Stimulated activated CD8-positive, alpha-beta memory T cell treated with anti-CD3 and anti-CD28 coated beads, Interleukin-4, amount 100 ng/mL, for 1 hour (primary cell): ENCODE measurements at places on chromosomes 11 and 22.

DNA sequence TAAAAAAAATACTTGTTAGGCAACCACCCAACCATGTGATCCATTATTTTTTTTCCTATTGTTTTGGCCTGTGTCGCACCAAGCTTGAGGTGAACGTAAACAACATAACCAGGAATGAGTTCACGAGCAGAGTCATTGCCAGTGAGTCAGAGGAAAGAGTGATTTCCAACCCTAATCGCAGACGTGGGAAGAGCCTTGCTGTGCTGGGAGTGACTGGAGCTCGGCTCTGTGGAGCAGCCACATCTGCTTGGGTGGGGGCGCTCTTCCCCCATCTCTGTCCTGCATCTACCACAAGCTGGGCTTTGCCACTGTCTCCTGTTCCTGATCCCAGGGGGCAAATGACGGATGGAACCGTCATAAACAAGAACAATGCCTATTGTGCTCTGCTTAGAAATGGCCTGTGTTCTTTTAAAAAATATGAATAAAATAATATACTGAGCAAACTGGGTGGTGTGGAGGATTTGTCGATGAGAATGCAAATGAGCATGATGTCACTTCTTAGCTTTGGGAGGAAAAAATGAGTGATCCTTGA is 210.0 kb downstream of the KIRREL3 start:
- no peak for DNase-seq

GRCh38 chr22:28594076-28594796 is 85.4 kb downstream of the TTC28 start:
- DNase-seq, result no peak

DNA sequence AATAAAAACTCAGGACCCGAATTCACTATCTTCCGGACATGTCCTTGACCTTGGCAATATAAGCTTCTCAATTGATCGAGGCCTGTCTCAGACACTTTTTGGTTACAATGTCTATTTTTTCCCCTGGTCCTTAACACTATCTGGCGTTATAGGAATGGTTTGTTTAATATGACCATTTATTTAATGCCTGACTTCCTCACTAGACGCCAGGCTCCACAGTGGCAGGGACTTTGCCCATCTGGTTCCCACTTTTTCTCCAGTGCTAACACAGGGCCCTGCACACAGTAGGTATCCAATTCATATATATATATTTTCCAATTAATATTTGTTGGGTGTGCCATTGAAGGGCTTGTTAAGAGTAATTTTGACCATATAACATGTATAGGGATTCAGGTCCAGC is 7.9 kb upstream of the CBX6 start:
- DNase-seq, result no peak

DNA sequence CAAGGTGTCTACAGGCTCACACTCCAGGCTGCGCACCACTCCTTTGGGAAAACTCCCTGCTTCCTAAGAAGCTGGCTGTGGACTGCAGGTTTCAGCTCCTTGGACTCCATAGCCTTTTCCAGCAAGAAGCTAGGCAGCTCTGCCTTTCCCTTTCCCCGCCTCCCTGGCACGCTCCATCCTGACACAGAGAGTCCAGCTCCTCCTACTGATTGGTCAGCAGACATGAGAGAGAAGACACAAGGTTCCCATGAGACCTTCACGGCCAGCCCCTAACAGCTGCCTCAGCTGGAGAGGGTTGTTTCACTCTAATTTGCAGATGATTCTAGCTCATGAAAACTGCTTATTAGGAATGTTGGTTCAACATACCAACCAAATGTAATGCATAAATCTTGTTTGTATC is 27.6 kb downstream of the TENM4 start:
- DNase-seq, result no peak

- DNase-seq, result no peak
Observed at GRCh38 chr11:117489999-117490679, 162.5 kb downstream of the CEP164 start.

DNA sequence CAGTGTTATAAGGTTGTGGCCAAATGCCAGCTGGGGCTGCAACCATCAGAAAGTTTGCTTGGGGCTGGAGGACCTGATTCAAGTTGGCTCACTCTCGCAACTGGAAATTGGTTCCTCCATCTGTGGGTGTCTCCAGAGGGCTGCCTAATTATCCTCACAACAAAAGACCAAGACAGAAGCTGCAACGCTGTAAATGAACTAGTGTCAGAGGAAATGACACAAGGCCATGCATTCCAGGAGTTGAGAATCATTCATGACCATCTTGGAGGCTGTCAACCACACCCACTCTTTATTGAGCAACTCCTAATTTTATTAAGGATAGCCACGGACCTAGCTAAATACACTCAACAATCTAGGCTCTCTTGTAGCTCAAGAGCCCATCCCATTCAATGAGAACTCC is 1060.8 kb downstream of the OPCML start:
- no peak for DNase-seq

- no peak for DNase-seq
Observed at GRCh38 chr22:29426476-29426875, 11.9 kb upstream of the RFPL1 start.

- no peak for DNase-seq
Observed at GRCh38 chr22:46879083-46879482, 116.6 kb downstream of the TBC1D22A start.

DNA sequence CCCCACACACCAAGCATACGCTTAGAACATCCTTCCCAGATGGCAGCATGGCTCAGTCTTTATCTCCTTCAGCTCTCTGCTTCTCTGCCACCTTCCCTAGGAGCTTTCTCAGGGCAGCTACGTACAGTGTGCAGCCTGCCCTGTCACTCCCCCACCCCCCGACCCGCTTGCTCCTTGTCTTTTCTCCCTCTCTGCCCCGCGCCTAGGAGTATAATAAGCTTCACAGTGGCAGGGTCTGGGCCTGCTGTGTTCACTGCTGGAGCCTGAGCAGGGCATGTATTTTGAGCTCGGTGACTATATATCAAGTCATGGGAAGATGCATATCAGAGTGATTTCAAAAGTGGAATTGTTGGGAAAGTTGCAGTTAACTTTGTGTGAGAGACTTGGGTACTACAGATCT is 55.8 kb upstream of the ADSL start:
- DNase-seq, result no peak

DNA sequence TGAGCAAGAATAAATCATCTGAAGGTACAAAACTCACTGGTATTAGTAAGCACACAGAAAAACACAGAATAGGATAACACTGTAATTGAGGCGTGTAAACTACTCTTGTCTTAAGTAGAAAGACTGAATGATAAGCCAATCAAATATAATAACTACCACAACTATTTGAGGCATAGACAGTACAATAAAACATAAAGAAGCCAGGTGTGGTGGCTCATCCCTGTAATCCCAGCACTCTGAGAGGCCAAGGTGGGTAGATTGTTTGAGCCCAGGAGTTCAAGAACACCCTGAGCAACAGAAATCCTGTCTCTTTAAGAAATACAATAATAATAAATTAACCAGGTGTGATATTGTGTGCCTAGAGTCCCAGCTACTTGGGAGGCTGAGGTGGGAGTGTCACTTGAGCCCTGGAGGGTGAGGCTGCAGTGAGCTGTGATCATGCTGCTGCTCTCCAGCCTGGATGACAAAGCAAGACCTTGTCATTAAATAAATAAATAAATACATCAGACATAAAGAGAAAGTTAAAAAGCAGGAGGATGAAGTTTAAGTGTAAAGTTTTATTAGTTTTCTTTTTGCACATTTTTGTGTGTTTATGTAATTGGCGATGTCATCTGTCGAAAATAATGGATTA is 390.6 kb downstream of the DYNC2H1 start:
- DNase-seq, result no peak

GRCh38 chr11:77589181-77589520 is 602 bp upstream of the AQP11 start:
- DNase-seq, result no peak

- DNase-seq, result no peak
Observed at GRCh38 chr22:19869497-19870152, 15.0 kb upstream of the GNB1L start.

GRCh38 chr11:62152245-62153086 is 28.7 kb downstream of the INCENP start:
- DNase-seq, result no peak

DNA sequence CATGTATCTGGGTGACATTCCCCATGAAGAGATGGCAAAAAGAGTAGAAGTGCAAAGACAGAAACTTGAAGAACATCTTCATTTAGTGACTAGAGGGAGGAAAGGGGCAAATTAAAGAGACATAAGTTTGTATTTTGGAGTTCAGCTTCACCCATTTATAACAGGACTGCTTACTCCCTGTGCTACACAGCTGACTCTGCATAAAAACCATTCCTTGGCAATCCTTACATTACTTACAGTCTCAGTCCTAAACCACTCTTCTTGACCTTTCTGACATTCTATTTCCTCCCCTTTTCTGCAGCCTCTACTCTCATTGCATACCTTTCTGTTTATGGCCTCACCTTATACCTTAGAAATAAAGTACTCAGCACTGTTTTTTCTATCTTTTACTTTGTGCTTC is 6.8 kb upstream of the SERGEF start:
- no peak for DNase-seq

GRCh38 chr11:59552844-59553243 is 41.5 kb downstream of the OR4D9 start:
- DNase-seq, result no peak

DNA sequence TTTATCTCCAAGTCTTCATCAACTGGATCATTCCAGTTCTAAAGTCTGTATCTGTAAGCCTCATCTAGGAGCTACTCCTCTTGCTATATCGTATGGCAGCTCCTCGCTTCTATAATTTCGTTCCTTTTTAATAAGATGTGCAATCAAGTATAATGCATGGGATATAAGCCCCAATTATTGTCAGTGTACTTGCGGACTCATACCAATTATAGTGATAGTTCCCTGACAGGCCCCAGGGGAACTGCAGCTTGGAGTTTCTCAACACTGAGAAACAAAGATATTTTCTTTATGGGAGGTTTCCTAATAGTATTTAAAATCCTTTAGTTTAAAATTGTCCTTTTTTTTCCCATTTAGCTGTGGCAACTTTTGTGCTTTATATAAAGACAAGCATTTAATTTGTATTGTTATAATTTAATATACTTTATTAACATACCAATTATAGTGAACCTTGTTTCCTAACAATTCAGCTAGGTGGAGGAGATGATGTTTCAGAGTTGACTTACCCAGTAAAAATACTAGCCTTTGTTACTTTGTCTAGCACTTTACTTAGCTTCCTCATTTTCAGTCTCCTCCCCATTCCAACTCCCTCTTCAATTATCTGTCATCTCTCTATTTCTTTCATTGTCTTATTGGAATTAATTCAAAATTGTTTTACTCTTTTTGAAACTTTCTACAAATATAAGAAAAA is 25.3 kb upstream of the DDX17 start:
- no peak for DNase-seq

DNA sequence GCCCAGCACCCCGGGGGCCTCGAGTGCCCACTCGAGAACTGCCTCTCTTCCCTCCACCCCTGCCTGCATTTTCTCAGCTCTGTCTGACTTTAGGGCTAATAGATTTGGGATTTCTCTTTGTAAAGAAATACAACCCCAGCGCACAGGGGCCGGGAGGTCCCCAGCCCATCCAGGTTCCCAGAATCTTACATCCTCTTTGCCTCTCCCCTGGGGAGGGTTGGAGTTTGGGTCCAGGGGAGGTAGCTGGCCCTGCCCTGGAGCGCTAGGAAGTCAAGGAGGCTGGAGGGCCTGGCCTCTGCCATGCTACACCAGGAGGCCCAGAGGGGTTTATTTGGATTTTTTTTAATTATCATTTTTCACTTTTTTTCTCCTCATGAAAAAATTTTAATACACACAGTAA is 65.7 kb upstream of the LMO1 start:
- no peak for DNase-seq

DNA sequence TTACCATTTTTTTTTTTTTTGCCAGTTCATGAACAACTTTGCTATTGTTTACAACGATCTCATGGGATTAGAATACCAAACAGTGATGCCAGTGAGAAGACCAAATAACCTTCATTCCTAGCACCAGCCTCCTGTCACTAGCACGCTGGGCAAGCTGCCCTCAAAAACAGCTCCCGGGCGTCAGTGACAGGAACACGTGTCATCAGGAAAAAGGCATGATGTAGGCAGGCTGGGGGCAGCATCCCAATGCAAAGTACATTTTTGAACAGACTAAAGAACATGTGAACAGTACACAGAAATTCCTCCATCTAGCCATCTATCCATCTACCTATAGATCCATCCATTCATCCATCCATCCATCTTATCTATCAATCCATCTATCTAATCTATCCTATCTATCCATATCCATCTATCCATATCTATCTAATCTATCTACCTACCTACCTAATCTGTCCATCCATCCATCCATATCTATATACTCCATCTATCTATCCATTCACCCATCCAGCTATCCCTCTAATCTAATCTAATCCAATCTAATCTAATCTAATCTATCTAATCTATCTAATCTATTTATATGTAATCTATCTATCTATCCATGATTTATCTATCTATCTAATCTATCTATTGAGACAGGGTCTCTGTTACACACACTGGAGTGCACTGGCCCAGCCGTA is 378.5 kb downstream of the SHANK2 start:
- DNase-seq, result no peak

DNA sequence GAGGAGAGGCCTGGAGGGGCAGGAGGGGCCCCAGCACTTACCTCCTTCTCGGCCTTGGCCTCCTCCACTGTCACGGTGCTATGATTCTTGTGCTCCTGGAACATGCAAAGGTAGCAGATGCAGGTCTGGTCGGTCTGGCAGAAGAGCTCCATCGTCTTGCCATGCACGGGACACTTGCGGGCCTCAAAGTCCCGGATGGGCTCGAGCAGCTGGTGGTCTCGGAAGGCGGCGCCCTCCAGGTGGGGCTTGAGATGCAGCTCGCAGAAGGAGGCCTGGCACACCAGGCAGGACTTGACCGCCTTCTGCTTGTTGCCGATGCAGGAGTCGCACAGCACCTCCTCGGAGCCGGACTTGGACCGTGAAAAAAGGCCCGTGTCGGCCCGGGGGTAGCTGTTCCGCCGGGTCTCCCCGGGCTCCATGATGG is 714 bp downstream of the TRIM29 start:
- DNase-seq, result no peak

DNA sequence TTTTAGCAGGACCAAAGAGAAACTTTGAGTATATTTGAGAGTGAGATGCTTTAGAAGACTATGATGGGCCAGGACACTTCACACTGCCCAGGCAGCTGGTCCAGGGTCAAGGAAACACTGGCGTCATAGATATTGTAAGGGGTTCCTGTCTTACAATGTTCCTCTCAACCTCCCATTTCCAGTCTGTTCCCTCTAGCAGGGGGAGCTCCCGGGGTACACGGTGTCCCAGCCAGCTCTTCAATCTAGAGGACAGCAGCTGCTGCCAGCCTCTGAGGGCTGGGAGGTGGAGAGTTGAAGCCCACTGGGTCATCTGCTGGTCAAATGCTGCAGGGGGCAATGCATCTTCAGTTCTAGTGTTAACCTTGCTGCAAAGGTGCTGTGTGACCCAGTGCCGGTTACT is 40.7 kb upstream of the TIMP3 start:
- DNase-seq, result no peak

GRCh38 chr22:39251762-39252460 is 7.1 kb upstream of the PDGFB start:
- DNase-seq, result no peak

DNA sequence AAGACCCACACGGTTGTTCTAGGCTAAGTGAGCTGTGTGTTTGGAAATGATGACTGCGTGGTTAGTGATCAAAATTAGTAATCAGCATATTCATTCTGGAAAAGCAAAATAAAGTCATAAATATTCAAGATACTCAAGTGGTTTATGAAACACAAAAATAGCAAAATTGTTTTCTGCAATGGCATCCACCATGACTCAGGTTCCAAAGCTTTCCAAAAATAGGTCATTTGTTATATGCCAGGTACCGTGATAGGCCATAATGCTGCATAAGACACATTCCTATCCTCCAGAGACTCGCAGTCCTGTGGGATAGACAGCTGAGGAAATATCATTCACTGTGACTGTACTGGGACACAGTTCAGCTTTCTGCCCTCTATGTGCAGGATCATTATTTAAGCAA is 2.4 kb upstream of the ATL3 start:
- DNase-seq, result no peak
